Suppressor macrophage (primary cell): ENCODE measurements at places on chromosomes 1 and 21.

GRCh38 chr21:22573834-22574233 is 1575.6 kb downstream of the NCAM2 start:
- no peak for DNase-seq

- DNase-seq, result peak; percentile 80
Observed at GRCh38 chr1:205523891-205524793, 19.7 kb downstream of the CDK18 start.

GRCh38 chr1:19373211-19374082 is 61.3 kb downstream of the SLC66A1 start:
- no peak for DNase-seq

GRCh38 chr1:15966081-15966955 is 9.6 kb downstream of the ZBTB17 start:
- DNase-seq, result peak; percentile 90

- no peak for DNase-seq
Observed at GRCh38 chr1:50661626-50662025, 238.4 kb upstream of the DMRTA2 start.

DNA sequence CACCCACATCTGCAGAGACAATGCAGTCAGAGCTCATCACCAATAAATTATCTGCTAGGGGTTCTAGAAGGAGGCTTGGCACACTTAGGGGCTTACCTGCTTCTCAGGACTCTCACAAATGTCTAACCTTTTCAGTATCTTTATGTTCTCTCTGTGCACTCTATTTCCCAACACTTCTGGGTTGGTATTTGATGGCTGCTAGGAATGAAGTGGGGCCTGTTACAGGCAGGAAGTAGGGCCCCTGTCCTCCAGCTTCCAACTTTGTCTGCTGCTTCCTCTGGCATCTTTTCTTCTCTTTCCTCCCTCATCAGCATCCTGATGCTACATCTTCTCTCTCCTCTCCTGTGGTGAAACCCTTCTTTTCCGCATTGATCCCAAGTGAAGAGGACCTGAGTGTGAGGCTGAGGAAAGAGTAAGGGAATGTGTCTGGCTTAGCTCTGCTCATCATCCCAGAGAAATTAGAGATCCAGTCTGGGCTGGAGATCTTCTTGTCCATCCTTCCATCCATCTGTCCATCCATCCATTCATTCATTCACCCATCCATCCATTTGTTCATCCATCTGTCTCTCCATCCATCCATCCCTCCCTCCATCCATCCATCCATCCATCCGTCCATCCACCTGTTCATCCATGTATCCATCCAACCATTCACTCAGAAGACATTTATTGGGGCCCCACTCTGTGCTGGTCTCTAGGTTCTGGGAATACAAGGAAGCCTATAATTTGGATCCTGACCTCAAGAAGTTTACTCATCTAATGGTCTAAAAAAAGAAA is 2.9 kb upstream of the CSRP1 start:
- no peak for DNase-seq

DNA sequence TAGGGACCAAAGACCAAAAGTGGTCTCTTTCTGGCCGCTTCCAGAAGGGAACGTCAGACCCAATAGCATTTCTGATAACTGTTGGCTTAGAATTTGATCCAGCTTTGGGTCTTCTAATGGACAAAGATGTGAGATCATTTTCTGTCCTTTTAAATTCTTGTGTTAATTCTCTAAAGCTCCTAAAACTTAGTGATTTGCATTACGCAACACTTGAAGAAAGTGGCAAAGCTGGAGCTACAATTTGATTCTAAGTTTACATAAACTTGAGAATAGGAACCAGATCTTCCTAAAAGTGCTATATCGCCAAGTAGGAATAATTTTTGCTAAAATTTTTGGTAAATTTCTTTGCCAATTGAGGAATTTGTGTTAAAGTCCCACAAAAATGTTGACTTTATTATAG is 21.6 kb upstream of the PLA2G4A start:
- no peak for DNase-seq

- no peak for DNase-seq
Observed at GRCh38 chr1:11535761-11536572, 57.0 kb downstream of the DISP3 start.

GRCh38 chr1:209389975-209390374 is 193.5 kb upstream of the CAMK1G start:
- no peak for DNase-seq

DNA sequence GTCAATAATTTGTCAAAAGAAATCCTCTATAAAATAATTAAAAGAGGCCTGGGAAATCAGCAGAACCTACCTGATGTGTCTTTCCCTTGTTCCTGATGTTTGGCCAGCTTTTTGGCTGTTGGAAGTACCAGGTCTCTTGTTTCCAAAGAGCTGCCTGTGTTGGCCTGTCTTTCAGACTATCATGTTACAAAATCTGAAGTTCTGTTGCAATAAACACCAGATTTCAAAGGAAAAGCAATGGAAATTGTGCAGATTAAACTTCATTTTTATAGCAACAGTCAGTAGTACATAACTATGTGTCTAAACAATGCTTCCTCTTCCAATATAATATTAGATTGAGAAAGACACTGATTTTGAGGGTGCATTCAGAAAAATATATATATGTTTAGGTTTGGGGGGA is 647.2 kb upstream of the CXADR start:
- no peak for DNase-seq

GRCh38 chr1:63717511-63718065 is 56.2 kb upstream of the ROR1 start:
- DNase-seq, result no peak

DNA sequence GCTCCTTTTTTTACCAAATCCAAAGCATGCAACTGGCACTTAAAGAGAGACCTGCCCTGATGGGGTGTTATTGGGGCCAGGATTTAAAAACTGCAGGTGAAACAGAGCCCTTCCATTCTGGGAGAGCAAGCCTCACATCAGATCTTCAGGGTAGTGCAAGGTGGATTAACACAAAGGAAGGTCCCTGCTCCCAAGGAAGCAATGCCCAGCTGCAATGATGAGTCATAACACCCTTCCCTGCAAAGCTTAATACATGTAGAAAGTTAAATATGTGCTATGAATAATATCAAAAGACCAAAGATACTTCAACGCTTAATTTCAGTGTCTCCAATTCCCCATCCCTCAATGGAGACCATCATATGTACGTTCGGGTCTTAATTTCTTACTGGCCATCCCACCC is 508.0 kb downstream of the OMA1 start:
- no peak for DNase-seq

DNA sequence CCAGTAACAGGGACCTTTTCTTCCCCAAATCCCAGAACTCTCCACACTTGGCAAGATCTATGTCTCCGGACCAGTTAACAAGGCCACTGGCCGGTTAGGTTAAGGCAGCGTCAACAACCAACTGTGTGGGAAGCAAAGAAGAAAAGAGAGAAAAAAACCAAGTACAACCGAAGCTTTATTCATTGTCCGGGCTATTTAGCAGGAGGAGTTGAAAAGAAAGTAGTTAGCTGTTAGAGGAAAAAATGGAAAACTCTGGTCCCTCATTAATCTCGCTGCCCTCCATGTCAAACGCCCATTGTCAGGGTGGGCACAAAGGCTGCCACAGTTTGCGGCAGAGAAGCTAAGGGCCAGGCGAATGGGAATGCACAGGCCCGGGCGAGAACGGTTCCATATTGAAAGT is 49.3 kb upstream of the GRIK3 start:
- no peak for DNase-seq

DNA sequence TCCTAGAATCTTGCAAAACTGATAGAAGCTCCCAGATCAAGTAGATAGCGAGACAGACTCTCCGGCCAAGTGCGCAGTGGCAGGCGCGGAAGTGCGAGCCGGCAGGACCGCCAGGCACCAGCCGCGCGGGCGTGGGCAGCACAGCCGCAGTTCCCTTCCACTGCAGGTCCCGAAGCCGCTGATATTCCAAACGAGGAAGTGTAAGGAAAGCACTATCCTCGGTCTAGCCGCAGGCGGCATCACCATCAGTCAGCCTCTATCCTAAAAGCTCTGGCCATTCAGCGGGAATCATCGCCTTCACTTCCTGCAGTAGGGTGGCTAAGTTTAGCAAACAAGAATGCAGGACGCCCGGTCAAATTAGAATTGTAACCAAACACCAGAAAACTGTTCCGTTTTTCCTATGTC is 710 bp downstream of the GLRX2 start:
- peak; percentile 92 for DNase-seq

DNA sequence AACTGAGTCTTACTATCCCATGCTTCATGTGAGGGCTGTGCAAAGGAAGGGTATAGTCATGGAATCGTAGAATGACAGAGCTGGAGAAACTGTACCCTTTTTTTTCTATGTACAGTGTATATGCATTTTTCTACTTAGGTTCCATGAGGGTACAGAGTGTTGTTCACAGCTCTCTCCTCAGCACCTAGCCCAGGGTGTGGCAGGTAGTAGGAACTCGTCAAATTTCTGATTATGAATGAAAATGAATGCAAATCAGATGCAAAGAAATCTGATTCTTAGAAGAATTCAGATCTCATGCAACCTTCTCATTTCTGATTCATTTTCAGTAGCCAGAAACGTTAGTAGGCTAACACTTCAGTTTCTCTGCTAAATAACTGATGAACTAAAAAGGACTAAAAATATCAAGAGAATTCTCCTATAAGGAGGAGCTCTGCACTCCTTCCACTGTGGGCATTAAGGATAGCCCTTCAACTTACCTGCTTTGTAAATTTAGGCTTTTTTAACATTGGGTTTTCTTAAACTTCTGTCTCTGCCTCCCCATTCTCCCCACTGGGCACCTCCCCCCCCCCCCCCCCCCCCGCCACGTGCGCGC is 18.0 kb upstream of the HHAT start:
- no peak for DNase-seq

DNA sequence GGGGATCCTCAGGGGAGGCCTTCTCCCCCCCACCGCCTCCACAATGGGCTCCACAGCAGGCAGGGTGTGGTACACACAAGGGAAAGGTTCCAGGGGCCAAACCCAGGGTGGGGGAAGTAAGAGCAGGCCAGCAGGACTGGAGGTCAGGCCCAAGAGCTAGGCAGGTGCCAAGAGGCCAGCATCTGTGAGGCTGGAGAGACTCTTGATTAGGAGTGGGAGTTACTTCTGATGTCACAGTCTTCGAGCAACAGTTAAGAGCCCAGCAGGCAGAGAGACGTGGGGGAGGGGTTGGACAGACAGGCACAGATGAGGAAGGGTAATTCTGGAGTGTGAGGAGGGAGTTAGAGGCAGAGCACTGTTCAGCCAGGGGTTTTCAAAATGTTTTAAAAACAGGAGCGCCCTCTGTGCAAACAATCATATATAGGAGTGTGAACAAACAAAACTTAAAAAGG is 55.8 kb downstream of the SLC9A1 start:
- DNase-seq, result peak; percentile 72

DNA sequence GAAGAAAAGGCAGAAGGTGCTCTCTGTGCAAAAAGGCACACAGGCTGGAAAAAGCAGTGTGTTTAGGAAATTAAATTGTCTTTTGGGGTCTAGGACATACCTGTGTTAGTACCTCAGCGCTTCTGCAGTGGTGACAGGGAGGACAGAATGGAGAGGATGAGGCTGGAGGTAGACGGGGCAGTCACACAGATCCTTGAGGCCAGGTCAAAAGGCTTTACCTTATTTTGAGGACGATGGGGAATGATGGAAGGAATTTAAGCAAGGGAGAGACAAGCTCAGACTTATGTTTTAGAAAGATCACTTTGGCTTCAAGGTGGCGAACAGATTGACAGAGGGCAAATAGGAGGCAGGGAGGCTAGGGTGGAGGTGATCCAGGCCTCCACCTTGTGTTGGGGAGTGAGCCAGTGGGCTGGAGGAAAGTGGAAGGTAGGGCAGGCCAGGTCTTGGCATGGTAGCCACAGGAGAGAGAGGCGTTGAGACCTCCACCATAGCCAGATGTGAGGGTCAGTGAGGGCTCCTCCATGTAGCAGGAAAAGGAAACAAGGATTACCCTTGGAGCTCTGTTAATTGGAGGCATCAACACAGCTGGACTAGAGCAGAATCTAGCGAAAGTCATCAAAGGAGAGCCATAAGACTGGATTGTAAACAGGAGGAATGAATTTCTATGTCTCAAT is 4.2 kb downstream of the CYP4B1 start:
- DNase-seq, result no peak

- DNase-seq, result no peak
Observed at GRCh38 chr1:43285269-43285990, at the start of gene C1orf210. TSS of gene C1orf210 (minus strand) at chr1:43285581. CDS start at chr1:43283270, 2,311 bp downstream.

GRCh38 chr21:15976807-15977206 is 247.0 kb downstream of the USP25 start:
- no peak for DNase-seq

GRCh38 chr1:165290148-165290547 is 66.4 kb downstream of the LMX1A start:
- DNase-seq, result no peak

DNA sequence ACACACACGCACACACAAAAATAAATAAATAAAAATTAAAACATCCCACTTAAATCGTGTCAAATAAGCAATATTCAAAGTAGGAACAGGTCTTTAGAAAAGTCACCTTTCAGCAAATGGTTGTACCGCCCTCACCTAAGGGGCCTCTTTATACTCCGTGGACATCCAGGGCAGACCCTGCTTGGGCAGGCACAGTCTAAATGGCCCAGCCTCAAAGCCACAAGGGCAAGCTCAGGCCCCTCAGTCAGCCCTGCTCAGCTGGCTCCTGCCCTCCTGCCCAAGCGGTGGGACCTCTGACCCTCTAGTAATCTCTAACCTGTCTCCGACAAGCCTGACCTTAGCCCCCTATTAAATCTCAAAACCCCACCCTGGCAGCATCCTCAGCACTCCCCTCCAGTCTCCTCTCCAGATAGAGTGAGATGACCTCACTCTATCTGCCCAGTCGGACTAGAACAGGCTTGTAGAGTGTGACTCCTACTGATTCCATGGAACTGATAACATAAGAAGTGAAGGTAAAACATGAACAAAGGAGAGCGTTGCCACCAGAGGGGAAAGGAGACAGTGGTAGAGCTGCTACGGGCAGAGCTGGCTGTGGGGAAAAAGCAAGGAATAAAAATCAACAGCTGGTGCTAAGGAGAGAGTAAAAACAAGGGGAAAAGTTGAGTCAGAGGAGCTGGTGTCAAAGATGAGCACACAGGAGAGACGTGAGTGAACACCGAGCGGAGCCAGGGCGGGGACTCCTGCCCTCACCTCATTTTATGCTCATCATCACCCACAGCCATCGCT is 36.0 kb downstream of the SIPA1L2 start:
- DNase-seq, result no peak

DNA sequence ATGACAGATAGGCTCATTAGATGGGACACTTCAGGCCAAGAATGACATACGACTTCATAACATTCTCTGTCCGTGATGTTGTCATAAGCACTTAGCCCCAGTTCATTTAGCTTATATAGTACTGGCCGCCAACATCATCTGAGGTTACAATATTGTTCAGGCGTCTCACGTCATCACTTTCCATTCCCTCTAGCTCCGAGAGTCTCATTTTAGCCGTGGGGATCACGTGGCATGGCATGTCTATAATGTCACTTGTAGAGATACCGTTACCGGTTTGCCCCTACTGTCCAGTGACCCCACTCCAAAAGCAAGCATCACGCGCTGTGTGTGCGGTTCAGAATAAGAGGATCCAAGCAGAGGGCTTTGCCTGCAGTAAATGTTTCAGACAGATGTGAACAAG is 34.6 kb upstream of the HEATR1 start:
- no peak for DNase-seq

DNA sequence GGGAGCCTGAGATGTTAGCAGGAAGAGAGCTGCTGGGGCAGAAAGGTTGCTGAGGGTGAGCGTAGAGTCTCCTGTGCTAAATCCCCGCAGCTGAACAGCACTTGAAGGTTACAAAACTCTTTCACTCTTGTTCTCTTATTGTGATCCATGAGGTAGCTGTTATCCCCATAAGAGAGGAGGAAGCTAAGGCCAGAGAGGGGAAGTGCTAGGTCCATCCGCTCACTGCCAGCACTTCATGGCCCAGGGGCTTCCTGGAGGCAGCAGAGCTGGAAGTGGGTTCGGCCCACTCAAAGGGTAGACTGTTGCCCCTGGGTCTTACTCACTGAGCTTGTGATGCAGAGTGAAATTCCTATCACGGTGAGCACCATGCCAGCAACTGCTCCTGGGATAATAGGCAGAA is 5.6 kb downstream of the TMEM234 start:
- no peak for DNase-seq
